ENCODE measurements at places on chromosomes 2 and 18.

DNA sequence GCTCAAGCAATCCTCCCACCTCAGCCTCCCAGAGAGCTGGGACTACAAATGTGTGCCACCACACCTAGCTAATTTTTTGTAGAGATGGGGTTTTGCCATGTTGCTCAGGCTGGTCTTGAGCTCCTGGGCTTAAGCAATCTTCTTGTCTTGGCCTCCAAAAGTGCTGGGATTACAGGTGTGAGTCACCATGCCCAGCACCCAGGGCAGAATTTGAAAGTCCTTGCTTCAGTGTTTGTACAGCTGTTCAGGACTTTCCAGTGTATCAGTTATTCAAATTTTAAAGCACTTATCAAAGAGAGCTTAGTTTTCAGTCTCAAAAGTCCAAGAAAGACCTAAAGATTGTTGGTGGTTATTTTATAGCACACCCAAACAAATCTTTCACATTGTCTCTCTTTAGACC, 43.6 kb upstream of the VPS54 start:
- DNase-seq = no peak

DNA sequence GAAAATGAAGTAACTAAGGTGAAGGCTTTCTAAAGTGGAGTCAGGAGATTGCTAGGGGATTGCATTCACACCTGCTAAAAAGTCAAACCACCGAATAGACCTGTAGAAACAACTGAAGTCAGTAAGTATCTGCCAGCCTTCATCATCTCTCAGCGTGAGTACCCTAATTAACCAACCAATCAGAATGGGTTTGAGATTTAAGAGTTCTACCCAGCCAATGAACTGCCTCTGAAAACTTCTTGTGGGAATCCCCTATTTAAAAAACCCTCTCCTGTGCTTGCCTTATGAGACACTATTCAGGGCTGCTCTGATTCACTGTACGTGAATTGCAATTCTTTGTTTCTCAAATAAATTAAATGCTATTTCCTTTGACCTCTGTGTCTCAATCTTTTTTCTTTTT, 3.4 kb upstream of the FAM161A start:
- DNase-seq = no peak

DNA sequence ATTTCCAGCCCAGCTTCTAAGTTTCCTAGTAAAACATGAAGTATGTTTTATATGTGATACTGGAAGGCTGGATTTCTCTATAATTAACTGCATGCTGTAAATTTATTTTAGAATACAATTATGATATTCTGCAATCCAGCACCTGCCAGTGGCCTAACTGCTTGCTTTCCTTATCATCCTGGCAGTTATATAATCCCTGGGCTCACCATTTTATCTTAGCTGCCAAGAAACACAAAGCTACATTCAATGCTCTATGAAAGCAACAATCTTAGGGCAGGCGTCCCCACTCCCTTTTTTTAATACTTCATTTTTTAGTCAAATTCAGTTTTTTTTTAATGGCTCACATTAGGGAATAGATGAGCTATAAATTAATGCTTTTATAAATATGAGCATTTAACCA, 38.4 kb upstream of the UBXN4 start:
- DNase-seq = no peak

GRCh38 chr18:58344861-58345463, 283.9 kb downstream of the ALPK2 start:
- DNase-seq = no peak

- DNase-seq = no peak
Observed at GRCh38 chr2:124566518-124566970, 541.5 kb downstream of the CNTNAP5 start.

GRCh38 chr2:217937446-217937845, 65.3 kb downstream of the TNS1 start:
- DNase-seq = no peak

- DNase-seq = no peak
Observed at GRCh38 chr2:144704709-144705095, 184.8 kb upstream of the ZEB2 start.

GRCh38 chr2:205218056-205218455, 464.2 kb upstream of the NRP2 start:
- no peak for DNase-seq

GRCh38 chr18:74518456-74519295, 15.6 kb upstream of the CNDP1 start:
- DNase-seq = no peak

- DNase-seq = no peak
Observed at GRCh38 chr2:11863103-11863502, 116.7 kb downstream of the LPIN1 start.

GRCh38 chr2:99613980-99614379, 124.2 kb upstream of the REV1 start:
- no peak for DNase-seq

DNA sequence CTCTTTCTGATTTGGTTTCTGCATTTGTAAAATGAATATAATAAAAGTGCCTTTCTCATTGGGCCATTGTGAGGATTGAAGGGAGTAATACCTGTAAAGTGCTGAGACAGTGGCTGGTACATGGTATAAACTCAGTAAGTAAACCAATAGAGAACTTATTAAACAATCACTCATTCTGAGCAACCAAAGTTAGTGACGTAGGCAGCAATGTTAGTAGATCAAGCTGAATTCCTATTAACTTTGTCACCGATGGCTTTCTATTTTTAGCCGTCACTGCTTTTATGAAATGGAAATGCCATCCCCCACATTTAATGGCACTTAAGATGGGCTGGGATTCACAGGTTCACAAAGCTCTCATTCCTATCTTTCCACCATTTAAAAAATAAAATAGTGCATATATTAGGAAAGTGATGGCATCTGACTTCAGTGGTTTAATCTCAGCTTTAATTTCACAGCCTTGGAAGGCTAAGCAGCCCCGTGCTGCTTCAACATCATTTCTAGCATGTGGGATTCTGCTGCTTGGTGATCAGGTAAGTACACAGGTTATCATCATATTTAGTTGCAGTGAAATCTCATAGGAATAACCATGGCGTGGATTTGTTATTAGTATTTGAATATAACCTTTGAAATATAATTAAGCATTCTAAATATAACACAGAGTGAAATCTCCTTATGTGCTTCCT, 17.6 kb upstream of the PPP4R1 start:
- no peak for DNase-seq

DNA sequence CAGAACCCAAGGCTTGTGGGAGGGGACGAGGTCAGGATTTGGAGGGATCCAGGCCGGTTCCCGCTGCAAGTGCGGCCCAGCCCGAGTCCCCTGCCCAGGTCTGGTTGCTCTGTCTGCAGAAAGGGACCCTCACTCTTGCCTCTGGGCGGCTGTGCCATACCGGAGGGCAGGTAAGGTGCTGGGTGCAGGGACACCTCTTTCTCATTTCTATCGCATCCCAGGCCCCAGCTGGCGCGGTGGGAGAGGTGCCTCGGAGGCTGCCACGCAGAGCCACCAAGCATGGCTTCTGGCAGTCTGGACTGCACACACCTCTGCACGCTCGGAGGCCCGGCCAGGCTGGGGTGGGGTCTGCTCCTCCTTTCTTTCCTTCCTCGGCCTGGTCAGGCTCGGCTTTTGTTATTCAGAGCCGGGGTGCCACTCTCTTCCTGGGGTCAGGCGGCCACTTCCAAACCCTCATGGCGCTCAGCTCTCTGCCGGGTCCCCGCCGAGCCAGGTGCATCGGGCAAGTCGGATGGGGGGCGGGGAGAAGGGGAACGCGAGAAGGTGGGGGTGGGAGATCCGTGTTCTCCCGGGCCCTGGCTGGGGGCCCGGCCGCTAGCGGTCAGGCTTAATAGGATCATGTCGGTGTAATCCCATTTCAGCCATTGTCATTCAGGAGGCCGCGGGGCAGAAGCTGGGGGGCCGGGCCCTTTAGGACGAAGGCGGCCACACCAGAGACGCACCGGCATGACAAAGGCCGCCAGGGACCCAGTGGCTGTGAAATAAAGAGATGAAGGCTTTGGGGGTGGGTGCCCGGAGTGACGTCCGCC, 9.0 kb downstream of the GBX2 start:
- DNase-seq = no peak

GRCh38 chr2:797556-797955, 120.3 kb upstream of the TMEM18 start:
- DNase-seq = no peak

- no peak for DNase-seq
Observed at GRCh38 chr18:25727281-25727985, 363.0 kb downstream of the SS18 start.

- DNase-seq = no peak
Observed at GRCh38 chr2:121562269-121563176, 31.8 kb downstream of the RNU4ATAC start.

DNA sequence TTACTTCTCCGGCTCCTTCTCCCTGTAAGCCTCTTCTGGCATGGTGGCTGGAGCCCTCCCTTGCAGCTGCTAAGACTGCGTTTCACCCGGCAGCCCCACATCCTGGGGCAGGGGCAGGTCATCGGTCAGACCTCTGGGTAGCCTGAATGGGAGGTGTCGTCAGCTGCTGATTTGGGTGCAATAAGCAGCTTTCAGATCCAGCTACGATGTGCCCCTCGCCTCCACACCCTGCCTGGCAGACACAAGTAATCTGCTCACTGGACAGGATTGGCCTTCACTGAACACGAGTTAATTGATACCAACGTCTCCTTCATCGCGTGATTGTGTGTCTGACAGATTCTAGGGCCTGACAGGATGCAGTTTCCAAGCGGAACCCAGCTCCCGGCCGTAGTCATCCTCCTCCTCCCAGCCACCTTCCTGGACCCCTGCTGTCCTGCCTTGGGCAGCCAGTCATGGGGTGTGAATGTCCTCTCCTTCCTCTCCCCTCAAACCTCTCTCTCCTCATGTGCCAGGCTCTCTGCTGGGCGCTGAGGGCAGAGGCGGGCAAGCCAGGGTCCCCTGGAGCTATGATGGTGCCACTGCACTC, 18.9 kb upstream of the PDIA6 start:
- no peak for DNase-seq

DNA sequence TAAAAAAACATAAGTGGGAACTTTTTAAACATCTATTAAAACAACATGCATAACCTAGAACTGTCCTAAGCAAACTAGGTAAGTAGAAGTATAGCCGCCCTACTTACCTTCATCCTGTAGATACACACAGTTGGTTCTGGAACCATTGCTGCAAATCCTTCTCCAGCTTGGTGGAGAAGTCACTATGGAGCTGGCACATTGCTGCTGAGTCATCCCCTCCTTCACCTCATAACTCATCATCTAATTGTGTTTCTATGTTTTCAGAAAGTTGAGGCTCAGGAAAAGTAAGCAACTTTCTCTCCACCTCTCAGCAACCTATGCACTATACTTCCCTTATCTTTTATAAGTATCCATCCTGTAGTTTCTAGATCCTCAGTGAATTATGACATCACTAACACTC, 269.8 kb upstream of the MMADHC start:
- DNase-seq = no peak

- DNase-seq = peak; percentile 97
Observed at GRCh38 chr2:74472086-74472944, at the start of gene MRPL53. Gene MRPL53 (minus strand): TSS chr2:74472680. CDS start chr2:74472660, 20 bp downstream.

DNA sequence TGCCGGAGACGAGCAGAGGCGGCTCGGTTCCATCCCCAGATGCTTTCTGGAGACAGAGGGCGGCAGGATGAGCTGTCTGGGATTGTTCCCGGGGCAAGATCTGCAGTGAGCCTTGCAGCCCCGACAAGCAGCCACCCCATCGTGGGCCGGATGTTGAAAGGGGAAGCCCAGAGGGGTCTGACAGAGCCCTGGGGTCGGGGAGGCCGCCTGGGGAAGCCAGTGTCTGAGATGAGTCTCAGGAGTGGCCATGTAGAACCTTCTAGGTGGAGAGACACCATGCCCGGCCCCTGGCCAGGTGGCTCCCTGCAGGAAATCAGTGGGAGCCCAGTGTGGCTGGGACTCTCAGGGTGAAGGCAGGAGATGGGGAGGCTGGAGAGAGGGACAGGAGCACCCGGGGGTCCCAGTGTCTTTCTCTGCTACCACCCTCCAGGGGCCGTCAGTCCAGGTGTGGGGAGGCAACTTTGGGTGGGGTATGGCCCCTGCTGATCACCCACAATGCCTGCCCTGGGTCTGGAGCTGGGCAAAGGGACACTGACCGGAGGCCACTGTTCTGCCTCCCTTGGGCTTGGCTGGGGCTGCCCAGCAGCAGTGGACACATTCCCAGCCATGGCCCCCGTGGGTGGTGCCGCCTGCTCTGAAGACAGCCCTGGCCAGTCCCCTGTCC, 128.3 kb upstream of the HS6ST1 start:
- no peak for DNase-seq

- DNase-seq = no peak
Observed at GRCh38 chr2:147479358-147479757, 365.5 kb upstream of the ACVR2A start.

GRCh38 chr2:226813148-226813701, 13.6 kb upstream of the IRS1 start:
- DNase-seq = no peak

Data from stimulated activated CD8-positive, alpha-beta memory T cell treated with anti-CD3 and anti-CD28 coated beads, Interleukin-15, amount 100 ng/mL, for 24 hours (primary cell).